ENCODE measurements at places on chromosomes 11 and 22.

- DNase-seq, result no peak
These were observed 2.1 kb upstream of the PHLDB1 start for GRCh38 chr11:118605116-118605867.

GRCh38 chr22:45254388-45254787 is 13.7 kb upstream of the KIAA0930 start:
- DNase-seq, result no peak

DNA sequence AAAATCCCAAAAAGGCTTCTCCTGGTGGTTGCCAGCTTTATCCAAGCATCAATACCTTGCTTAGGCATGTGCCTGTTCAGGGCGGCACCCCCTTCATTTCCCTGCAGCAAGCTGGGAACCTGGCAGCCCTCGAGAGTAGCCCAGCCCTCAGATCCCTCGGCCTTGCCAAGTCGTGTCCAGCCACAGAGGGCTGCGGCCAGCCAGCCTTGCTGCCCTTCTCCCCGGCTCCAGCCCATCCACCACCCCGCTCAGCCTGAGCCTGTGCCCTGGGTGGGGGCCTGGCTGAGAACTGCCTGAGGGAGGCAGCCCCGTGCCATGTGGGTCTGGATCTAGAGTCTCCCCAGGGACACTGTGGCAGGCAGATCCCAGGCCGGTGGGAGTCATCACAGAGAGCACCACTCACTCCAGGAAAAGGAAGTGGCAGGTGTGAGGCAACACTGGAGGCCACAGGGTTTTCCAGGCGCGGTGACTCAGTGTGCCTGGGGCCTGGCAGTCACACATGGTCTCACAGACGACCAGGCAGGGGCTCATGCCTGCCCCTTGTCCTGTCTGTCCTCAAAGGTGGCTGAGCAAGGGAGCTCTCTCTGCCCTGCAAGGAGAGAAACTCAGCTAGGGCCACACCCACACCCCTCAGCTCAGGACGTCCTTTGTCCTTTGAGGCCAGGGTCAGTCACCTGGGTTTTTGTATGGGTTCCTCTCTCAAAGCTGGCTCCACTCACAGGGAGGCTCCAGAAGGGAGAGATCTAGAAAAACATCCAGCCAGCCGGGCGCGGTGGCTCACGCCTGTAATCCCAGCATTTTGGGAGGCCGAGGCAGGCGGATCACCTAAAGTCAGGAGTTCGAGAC is 12.2 kb upstream of the CDC42BPG start:
- no peak for DNase-seq

GRCh38 chr11:131796541-131796940 is 426.1 kb downstream of the NTM start:
- DNase-seq, result no peak

GRCh38 chr11:131710511-131710910 is 340.1 kb downstream of the NTM start:
- DNase-seq, result no peak

DNA sequence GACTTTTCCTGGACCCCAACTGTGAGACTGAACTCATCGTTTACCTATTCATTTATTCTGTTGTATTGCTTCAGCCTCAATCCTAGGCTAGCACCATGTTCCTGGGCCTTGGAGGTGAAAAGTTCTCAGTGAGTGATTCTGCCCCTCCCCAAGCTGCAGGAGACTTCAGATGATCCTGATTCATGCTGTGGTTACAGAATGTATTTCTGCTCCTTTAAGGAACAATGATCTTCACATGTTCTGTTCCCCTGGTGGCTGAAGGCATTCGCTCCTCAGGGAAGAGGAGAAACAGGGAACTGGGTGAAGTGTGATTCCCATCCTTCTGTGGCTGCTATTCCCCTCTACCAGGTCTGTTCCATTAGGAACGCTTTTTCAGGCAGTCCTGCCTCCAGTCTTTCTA is 2.4 kb downstream of the OR52E1 start:
- no peak for DNase-seq

DNA sequence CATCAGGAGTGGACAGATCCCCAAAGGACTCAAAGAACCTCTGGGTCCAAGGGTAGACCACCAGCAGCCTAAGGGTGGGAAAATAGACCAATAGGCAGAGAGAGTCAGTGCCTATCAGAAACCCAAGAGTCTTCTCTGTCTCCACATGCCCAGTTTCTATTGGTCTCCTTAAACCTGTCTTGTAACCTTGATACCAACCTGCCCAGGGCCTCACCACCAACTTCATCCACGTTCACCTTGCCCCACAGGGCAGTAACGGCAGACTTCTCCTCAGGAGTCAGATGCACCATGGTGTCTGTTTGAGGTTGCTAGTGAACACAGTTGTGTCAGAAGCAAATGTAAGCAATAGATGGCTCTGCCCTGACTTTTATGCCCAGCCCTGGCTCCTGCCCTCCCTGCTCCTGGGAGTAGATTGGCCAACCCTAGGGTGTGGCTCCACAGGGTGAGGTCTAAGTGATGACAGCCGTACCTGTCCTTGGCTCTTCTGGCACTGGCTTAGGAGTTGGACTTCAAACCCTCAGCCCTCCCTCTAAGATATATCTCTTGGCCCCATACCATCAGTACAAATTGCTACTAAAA is at the start of gene HBB:
Gene HBB, minus strand, starts transcription at position 340 of the 579 bp plus-strand sequence. Its CDS starts 50 bp downstream, at position 290.
- DNase-seq, result no peak

DNA sequence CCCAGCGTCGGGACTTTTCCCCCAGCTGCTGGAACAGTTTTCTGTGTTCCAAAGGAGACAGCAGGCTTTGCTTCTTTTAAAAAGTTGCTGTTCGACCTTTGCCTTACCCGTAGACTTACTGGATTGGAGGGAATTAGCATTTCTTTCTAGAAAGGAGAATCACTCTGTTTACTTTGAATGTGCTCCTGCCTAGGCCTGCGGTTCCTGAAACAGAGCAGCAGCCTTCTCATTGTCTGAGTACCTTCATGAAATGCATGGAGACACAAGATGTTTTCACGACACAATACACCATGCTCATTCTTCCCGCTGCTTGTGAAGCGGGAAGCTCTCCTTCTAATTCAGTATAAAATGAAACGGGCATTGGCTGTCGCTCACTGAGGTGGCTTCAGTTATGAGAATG is 196.2 kb downstream of the TBC1D22A start:
- no peak for DNase-seq

GRCh38 chr22:49767355-49768062 is 60.2 kb downstream of the BRD1 start:
- DNase-seq, result peak; percentile 29

GRCh38 chr22:43993072-43993760 is 30.9 kb upstream of the PARVB start:
- peak; percentile 17 for DNase-seq

GRCh38 chr11:96154802-96155520 is 188.0 kb downstream of the MAML2 start:
- DNase-seq, result no peak

DNA sequence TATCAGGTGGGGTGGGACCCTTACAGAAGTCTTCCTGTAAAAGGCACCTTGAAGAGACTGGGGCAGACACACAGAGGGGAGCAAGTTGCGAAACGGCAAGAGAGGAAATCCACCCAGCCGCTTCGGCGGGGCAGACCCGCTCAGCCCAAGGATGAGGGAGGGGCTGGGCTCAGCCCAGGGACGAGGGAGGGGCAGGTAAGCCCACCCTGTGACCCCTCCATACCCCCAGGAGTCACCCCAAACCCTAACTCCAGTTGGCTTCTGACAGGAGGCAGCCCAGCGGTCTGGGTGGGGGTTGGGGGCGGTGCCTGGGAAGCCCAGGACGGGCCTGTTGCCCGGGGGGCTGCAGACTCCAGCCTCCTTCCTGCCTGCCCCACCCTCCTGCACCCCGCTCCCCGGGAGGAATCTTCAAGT is 965 bp downstream of the OSBPL5 start:
- DNase-seq, result no peak

DNA sequence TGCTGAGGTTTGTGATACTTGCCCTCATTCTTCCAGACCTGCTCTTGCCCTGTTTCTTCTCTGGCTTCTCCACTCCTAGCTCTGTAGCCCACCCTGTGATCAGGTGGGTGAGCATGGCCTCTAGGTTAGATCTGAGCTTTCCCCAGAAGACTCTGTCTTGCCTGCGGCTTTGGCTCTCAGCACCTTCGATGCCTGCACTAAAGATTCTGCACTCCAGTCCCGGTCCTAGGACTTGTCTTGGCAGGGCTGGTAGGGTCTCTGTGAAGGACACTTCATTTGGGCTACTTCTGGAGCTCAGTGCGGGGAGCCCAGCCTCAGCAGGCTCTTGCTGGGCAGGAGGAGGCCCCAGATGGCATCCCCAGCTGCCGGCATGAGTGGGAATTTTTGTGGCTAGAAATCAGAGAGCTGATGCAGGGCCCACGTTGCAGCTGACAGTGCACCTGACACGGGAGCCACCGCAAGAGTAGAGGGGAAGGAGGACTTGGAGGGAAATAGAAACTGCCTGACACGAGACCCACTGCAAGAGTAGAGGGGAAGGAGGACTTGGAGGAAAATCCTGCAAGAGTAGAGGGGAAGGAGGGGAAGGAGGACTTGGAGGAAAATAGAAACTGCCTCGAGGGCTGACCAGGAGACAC is 226.9 kb upstream of the B3GAT1 start:
- no peak for DNase-seq

DNA sequence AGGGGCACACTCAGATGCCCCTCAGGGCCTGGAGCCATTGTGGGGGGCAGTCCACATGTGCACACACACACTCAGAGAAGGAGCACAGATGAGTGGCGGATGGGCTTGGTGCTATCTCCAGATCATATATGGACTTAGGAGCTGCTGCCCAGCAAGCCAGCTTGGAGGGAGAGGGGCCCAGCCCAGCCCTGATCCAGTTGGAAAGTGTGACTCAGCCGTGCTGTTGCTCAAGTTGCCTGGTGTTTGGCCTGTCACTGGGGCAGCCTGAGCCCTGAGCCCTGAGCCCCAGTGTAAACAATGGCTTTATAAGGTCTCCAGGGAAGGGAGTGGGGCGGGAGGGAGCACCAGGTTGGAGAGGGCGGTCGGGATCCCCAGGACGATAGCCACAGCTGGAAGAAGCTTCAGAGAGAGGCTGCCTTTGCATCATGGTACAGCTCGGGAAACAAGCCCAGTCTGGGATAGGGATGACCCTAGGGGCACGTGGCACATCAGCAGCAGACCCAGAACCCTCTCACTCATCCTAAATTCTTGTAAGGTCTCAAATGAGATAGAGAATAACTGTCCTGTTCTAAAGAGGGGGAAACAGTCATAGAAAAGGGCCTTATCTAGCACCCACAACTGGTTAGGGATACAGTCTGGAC is 4.8 kb downstream of the SELENOM start:
- DNase-seq, result no peak

DNA sequence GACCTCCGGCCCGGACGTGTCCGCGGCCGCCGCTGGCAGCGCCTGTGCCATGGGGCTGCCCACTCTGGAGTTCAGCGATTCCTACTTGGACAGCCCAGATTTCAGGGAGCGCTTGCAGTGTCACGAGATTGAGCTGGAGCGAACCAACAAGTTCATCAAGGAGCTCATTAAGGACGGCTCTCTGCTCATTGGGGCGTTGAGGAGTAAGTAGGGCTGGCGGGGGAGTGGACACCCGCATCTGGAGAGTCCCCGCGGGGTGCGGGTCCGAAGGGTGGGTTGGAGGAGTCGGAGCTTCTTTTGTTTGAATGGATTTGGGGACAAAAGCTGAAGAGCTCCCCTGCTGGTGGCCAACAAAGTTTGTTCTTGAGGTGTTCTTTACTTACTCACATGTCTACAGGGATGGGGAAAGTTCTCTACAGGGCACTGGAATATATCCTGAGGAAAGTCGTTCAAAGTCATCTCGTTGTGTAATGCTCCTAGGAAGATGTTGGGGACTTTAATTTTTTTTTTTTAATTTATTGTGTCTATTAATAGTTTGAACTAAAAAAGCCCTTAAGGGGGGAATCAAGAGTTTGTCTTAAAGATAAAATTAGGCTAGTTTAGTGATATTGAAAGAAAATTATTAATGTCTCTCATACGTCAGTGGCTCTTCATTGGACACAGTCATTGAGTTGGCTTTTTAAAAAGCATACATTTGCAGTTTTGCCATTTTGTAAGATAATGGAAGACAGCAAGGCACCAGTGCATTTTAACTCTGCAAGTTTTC is 725 bp downstream of the ARHGAP42 start:
- peak; percentile 30 for DNase-seq

GRCh38 chr11:67442504-67443404 is 522 bp downstream of the CORO1B start:
- no peak for DNase-seq

GRCh38 chr22:32684822-32685187 is 116.7 kb upstream of the TIMP3 start:
- no peak for DNase-seq

GRCh38 chr11:1574238-1574932 is 2.3 kb upstream of the DUSP8 start:
- DNase-seq, result no peak

GRCh38 chr11:118663902-118664301 is 15.5 kb downstream of the TREH start:
- no peak for DNase-seq

DNA sequence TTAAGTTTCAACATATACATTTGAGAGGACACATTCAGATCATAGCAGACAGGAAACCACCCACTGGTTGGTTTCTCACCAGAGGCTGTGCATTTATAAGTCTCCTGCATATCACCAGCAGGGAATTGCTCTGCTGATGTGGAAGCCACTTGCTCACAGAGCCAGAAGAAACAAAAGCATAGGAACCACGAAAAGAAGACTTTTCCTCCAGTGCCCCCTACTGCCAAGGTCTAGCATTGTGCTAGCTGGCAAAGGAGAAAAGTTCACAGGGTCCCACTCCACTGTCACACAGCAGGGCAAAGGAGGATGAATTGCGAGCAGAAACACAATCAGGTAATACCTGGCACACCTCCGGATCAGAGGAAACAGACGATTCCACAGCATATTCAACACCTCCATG is 28.9 kb upstream of the ISX start:
- no peak for DNase-seq

DNA sequence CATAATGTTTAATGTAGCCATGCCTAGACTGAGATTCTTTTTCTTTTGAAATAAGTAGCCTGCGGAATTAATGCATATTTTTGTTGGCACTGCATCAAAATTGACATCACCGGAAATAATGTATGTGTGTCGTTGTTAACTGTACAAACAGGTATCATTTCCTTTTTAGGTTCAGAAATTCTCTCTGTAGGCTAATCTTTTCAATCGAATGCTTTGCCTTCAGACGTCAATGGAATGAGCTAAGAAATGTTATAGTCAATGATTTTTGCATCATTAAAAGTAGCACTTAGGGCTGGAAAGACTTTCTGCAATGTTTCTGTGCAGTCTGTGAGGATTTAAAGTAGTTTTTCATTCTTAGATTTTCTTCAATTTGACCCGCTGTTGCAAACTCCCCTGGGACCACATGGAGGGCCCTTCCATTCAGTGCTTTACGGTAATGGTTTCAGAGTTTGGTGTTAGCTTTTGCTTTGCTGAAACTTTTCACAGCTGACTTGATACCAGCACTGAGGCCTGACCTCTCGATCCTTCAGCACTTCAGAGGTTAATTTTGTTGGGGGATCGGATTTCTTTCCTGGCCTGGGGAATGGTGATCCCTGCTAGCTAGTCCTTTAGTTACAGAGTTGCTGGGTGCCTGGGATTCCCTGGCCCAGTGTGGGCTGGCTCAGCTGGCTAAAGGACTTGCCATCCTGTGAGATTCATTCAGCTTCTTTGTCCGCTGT is 137.8 kb downstream of the DBX1 start:
- DNase-seq, result no peak

DNA sequence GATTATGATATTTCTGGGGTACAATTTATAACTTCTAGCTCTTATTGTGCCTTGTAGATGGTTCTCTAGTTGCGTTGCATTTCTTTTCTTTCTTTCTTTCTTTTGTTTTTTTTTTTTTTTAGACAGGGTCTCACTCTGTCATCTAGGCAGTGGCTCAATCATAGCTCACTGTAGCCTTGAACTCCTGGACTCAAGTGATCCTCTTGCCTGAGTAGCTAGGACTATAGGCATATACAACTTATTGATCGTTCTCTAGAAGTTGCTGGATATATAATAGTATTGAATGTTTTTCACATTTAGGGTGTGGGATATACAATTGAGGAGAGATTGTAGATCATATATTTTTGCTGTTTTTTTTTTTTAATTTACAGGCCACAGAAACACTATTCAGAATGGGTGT is 119.2 kb downstream of the TMEM135 start:
- no peak for DNase-seq
